Thoracic aorta (tissue), 2 donors: ENCODE measurements at places on chromosomes 12 and 14. TPM values are rescaled to one million over a fixed set of nuclear protein-coding genes. Genes with fewer than 3 reads are reported as not detected.

Gene PRKD1
- total RNA-seq: 38.4 TPM

Gene SLC25A47
- not detected for total RNA-seq

Gene AP1G2
- total RNA-seq: 61.7 TPM

Gene SYNE3
- total RNA-seq: 43.4 TPM

Gene MGAT4C
- total RNA-seq: 0.14 TPM

DNA sequence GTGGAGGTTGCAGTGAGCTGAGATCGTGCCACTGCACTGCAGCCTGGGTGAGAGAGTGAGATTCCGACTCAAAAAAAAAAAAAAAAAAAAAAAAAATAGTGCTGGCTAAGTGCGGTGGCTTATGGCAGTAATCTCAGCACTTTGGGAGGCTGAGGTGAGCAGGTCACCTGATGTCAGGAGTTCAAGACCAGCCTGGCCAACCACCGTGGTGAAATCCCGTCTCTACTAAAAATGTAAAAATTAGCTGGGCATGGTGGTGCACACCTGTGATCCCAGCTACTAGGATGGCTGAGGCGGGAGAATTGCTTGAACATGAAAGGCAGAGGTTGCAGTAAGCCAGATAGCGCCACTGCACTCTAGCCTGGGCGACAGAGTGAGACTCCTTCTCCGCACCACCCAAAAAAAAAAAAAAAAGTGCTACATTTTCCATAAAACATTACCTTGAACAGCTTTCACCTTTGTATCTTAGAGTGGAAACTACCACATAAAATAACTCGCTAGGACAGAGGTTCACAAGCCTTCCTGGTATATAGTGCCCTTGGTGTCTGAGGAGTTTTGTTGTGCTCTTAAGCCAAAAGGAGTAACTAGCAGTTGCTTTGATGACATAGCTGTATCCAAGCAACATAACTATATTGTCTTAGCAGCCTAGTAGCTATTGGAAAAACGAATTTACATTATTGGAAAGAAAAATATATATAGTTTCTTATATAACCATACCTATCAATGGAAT lies 11.1 kb downstream of the PTGES3 start:
- DNase-seq: no peak

DNA sequence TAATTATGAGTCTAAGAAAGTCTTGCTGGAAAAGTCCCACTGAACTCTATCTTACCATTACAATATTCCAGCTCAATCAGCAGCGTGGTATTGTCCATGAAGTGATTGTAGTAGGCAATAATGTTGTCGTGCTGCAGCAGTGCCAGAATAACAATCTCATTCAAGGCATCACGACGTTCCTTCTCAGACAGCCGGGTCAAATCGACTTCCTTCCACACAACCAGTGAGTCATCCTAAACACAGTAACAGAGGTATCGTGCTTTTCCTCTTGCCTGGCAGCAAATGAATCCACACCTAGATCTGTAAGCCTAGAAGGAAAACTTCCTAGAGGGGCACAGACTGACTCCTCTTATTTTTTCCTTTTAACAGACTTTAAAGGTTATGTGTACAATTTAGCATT lies 2.9 kb downstream of the NEK9 start:
- DNase-seq: no peak

- DNase-seq: no peak
These were observed 240.3 kb downstream of the SLC15A4 start for GRCh38 chr12:128583453-128583852.

DNA sequence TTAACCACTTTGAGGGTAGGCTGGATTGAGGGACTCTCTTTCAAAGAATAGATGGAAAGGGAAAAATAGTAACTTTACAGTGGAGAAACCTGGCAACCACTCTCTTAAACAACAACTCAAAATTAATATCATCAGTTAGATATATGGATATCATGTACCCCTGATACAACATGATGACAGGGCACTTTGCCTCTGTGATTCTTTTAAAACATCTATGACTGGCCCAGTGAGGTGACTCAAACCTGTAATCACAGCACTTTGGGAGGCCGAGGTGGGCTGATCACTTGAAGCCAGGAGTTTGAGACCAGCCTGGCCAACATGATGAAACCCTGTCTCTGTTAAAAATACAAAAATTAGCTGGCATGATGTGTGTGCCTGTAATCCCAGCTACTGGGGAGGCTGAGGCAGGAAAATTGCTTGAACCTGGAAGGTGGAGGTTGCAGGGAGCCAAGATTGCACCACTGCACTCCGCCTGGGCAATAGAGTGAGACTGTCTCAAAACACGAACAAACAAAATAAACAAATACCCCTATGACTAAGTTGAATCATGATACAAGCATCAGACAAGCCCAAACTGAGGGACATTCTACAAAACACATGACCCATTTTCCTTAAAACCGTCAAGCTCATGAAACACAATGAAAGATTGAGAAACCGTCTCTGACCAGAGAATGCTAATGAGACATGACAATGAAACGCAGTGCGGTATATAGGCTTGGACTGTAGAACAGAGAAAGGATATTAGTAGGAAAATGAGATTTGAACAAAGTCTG lies 26.4 kb upstream of the SLC7A8 start:
- DNase-seq: no peak

DNA sequence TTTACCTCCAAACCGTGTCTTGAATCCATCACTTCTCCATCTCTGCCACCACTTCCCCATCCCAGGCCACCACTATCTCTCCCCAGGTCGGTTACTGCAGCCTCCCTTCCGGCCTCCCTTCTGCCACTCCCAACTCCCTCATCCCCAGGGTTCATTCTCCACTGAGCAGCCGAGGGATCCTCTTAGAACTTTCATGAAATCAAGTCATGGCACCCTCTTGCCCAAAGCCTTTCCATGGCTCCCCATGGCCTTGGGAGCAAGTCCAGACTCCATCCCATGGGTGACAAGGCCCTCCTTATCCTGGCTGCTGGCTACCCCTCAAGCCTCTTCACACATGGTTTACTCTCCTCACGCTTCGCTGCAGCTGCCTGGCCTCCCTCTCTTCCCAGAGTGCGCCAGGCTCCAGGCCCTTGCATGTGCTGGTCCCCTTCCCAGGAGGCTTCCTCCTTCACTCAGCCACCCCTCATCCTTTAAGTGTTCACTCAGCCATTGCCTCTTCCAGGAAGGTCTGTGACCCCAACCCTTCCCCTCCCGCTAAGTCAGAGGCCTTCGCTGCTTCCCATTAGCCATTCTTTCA lies 17.9 kb upstream of the SH2B3 start:
- no peak for DNase-seq

GRCh38 chr14:90897022-90897421 lies 80.8 kb upstream of the TTC7B start:
- DNase-seq: no peak

DNA sequence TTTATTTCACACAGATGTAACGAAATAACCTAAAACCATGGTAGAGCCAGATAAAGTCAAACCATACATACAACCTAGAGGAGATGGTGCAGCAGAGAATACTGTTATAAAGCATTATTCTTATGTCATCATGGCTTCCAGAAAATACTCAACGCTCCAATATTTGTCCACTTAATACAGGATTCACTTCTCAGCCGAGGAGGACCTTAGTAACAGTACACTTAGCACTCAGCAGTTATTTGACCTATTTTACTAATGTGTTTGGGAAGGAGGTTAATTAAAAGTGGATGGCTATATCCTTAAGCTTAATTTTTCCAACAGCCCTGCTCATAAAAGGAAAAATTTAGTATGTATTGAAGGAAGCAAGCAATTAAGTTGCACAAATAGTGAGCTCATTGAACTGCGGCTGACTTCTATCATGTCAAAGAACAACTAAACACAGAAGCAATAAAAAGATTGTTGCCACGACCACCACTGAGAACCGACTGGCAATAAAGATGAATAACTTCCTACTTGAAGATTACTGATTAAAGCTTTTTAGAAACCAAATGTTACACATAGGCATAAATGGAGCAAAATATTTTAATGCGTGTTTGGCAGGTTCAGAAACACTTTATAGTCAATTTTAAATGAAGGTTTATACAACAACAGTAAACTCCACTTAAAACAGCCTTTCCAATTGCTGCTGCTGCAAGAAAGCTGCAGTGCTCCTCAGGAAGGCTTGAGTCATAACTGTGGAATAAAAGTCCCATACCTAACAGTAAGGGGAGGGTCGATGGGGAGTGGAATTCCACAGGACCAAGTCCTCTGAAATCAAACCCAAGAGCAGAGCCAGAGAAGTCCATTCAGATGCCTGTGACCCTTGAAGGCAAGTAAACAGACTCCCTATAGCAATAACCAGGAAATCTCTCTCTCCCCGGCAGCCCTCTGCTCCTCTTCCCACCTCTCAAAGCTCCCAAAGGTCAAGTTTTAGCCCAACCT lies 218.9 kb upstream of the CDKN3 start:
- DNase-seq: no peak

DNA sequence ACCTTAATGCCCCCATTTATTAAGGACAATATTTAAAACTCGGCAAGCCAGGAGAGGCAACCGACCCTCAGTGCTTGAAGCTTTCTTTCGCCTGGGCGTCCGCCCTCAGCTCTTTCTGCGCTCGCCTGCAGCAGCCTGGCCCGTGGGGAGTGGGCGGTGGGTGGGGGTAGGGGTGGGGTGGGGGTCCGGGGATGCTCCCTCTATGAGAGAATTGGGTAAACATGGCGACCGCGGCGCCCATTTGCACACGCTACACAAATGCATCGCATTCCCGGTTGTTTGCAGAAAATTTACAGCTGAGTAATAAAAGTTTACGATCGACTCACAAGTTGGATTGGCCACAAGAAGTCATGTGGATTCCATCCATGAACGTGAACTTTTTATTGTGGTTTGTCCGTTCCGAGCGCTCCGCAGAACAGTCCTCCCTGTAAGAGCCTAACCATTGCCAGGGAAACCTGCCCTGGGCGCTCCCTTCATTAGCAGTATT lies 7.7 kb downstream of the HOXC8 start:
- no peak for DNase-seq

GRCh38 chr12:113647048-113647447 lies 175.4 kb upstream of the LHX5 start:
- no peak for DNase-seq

DNA sequence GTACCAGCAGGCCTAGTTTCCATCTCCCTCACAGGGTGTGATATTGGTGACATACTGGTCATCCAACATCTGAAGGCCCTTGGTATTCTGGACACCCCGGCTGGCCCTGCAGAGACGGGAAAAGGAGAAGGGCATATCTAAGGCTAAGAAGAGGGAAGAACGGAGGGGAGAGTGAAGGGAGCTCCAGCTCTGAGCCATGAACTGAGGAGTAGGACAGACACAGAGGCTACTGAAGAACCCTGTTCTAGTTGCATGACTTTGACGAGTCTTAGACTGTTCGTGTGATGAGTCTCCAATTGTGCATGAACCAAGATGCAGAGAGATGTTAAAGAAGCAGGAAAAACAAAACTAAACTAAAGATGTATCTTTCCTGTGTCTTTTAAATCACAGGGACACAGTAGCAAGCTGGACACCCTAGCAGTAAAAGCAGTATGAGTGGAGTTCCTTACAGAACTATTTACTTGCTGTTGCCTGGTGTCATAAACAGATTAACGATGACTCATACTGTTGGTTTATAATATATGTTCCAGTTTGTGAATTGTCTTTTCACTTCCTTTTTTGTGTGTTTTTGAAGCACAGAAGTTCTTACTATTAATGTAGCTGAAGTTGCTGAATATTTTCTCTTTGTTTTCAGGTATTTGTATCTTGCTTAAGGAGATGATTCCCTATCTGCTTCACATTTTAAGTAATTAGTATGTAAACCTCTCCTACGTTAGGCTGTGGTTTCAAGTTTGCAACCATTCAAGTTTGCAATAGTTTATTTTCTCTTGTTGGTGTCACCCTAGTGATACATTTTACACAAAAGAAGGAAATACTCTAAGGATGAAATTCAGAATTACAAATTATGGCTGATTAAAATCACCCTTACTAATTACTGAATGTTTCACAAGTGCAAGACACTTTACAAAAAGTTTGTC lies 15.7 kb downstream of the FAR2 start:
- no peak for DNase-seq

- DNase-seq: no peak
These were observed 13.3 kb downstream of the SART3 start for GRCh38 chr12:108547686-108548085.

DNA sequence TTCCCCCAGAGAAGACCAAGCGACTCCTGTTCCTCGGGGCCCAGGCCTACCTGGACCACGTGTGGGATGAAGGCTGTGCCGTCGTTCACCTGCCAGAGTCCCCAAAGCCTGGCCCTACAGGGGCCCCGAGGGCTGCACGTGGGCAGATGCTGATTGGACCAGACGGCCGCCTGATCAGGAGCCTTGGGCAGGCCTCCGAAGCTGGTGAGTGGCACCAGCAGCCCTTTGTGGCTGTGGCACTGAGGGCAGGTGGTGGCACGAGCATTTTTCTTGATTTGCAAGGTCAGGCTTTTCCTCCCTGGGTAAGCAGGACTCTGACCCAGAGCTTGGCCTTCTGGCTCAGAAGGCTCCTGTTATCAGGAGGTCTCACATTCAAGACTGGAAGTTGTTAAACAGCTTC lies 2.7 kb downstream of the SIVA1 start:
- no peak for DNase-seq

GRCh38 chr12:50024805-50025186 lies 498 bp downstream of the RACGAP1 start:
- DNase-seq: no peak

- DNase-seq: no peak
These were observed 286.3 kb upstream of the ATP2B1 start for GRCh38 chr12:89994911-89995310.
